ENCODE measurements at places on chromosomes 4 and X. TPM values are rescaled to one million over a fixed set of nuclear protein-coding genes. Genes with fewer than 3 reads are reported as not detected.

DNA sequence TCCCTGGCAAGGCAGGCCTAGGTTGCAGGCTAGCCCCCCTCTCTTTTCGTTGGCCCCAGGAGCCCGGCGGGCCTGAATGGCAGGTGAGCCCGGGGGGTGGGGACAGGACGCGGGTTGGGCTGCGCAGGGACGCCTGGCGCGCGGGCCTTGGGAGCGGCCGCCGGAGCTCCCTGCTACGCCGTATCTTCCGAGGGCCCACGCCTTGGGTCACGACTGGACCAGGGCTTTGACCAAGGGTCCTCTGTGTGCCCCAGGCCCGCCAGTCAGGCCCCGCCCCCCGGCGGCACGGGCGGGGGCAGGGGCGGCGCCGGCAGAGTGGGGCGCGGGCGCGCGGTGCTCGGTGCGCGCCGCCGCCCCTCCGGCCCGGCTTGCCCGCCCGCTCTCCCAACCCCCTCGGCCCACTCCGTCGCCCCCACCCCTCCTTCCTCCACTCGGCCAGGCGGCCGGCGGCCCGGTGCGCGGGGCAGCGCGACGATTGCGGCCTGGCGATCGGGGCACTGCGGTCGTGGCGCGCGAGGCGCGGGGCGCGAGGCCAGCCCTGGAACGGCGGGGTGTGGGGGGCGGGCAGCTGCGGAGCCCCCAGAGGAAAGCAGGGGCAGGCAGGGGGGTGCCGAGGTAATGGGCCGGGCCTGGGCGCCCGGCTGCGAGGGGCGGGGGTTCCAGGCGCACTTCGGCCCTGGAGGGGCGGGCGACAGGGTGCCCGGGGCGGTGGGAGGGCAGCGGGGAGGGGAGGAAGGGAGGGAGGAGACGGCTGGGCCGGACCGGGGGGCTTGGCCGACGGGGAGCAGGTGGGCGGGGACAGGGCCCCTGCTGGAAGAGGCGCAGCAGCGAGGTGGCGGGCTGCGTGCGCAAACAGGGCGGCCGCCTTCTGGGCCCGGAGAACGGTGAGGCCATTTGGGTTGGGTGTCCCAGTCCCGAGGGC lies at the start of gene PRRG3:
TSS of gene PRRG3 (plus strand) at position 798 of the 922 bp plus-strand sequence. CDS start 3,357 bp downstream, outside the sequence.
- no peak for DNase-seq
- peaks cover 7% of the 10 kb centered on the region for H3K27me3 ChIP-seq
- H3K36me3 ChIP-seq = no peaks in the 10 kb centered on the region
- no peak within 1 kb of the TSS for H3K4me3 ChIP-seq

DNA sequence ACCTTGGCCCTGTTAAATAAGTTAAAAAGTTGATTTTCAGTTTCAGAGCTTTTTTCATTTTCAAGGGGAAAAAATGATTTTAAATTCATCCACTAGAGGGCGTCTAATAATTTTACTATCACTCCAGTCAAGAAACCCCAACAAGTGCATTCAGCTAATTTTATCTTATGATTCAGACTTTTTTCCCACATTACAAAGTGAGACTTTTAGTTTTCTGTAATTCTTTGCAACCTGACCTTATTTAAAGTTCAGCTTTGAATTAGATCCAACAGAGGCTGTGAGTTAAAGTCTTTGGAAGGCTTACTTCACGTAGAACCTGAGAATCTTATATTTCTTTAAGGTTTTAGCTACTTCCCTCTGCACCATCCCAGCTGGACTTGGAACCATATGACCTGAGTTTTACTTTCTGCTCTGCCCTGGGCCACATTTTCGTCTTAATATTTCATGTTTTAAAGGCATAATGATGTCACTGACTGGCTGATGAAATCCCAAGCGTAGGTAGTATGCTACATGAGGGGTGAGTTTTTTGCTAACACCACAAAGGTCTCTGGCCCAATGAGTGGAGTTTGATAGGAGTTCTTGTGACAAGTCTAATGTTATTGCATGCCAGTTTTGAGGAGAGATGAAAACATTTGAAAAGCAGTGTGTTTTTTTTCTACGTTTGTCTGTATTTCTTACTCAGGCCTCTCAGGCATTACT lies 7.2 kb downstream of the GNRHR start:
- H3K36me3 ChIP-seq = peaks cover 10% of the 10 kb centered on the region
- peaks cover 17% of the 10 kb centered on the region for H3K4me1 ChIP-seq
- H3K27me3 ChIP-seq = no peaks in the 10 kb centered on the region
- H3K27ac ChIP-seq = peak overlapping the region; percentile 2
- H3K4me3 ChIP-seq = no peak overlapping the region

DNA sequence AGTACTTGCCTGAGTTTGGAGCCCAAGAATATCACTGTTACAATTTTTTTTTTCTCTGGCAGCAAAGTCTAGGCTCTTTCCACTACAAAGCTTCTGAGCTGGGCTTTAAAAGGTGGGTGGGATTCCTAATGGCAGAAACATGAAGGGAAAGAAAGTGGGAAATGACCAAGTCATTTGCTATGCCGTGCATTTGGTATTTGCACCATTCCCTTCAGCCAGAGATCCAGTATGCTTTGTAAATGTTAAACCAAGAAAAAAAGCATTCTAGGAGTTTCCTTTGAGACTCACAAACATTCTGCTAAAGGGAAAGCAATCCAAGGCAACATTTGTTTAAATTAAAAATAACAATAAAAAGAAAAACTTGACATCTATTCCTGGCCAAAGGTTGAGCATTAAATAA lies 451.2 kb downstream of the RAB28 start:
- H3K27ac ChIP-seq = no peak overlapping the region
- no peak overlapping the region for H3K4me3 ChIP-seq
- no peaks in the 10 kb centered on the region for H3K36me3 ChIP-seq
- DNase-seq = no peak
- H3K27me3 ChIP-seq = no peaks in the 10 kb centered on the region

DNA sequence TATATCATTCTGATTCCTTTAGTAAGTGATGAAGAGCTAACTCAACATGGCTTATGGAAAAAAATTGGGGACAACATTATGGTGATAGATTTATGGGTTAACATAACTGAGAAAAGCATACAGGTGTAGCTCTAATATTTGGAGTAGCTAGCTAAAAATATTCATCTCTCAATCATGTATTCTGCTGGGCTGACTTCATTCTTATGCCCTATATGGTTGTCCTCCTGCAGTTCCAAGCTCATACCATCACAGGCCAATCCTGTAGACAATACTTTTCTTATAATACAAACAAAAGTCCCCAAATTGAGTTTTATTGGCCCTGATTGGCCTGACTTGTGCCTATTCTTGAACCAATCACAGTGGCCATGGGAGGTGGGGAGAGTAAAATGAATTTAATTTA lies 6.7 kb upstream of the FAM241A start:
- no peak for DNase-seq
- H3K4me1 ChIP-seq = peaks cover 5% of the 10 kb centered on the region
- H3K27me3 ChIP-seq = peaks cover 18% of the 10 kb centered on the region
- H3K4me3 ChIP-seq = no peak overlapping the region

DNA sequence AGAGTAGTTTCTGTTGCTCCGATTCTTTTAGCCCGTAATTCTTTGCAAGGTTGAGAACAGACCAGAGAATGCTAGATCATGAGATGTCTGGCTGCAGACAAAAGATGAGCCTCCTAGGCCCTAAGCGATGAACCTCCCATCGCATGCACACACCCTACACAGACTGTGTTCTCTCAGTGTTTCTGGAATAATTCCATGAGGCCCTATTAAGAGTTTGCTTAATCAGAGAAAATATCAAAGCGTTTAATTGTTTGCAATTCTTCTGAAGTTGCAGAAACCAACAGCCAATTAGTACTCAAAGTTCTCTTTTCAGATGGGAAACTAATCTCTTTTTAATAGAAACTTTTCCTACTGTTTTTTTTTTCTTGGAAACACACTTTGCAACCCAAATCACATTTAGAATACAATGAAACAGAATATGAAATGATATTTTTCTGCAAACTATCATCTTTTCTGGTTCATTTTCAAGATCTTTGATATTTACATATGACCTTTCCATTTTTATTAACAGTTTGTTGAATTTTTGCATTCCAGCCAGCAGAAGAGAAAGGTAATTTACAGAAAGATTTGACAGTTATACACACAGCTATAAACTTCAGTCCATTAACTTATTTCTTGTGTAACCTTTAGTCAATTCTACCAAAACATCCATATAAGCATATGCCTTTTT lies 1525.6 kb downstream of the ARAP2 start:
- no peaks in the 10 kb centered on the region for H3K4me1 ChIP-seq
- no peak overlapping the region for H3K4me3 ChIP-seq

GRCh38 chrX:102654696-102655095 lies 3.4 kb downstream of the GPRASP1 start:
- DNase-seq = no peak
- H3K27ac ChIP-seq = no peak overlapping the region
- no peaks in the 10 kb centered on the region for H3K36me3 ChIP-seq

DNA sequence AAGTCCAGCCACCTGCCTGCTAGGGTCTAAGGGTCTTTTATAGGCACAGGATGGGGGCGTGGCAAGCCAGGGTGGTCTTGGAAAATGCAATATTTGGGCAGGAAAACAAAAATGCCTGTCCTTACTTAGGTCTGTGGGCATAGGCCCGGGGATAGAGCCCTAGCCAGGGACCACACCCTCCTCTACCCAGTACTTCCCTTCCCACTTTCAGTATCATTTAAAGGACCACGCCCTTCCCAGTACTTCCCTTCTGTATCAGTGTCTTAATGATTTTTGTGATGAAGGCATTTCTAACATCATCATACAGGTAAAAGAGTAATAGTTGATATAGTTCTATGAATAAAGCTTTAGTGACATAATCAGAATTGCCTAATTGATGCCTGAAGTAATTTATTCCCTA lies 11.4 kb downstream of the BANK1 start:
- H3K4me1 ChIP-seq = peaks cover 3% of the 10 kb centered on the region
- no peaks in the 10 kb centered on the region for H3K36me3 ChIP-seq
- H3K4me3 ChIP-seq = no peak overlapping the region
- no peak for DNase-seq

DNA sequence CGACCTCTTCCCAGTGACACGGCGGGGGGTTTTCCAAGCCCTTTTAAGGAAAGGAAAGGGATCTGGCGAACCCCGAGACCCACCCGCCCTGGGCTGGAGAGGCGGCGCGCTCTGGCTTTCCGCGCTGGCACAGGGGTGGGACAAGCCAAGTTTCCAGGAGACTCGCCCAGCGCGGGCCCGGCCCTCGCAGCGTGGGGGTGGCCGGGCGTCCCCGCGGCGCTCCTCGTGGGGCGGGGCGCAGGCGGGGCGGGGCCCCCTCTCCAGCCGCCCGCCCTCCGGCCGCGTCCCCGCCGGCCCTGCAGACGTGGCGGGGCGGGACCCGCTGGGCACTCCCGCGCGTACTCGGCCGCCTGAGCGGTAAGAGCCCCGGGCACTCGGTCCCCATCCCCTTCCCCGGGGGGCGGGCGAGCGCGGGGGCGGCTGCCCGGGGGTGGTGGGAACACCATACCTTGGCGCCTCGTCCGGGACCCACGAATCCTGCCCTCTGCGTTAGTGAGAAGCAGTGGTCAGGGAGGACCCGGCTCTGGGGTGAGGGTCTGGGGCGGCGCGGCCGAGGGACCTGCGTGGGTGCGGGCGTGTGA lies at the start of gene FAM114A1:
TSS of gene FAM114A1 (plus strand) at position 329 of the 581 bp plus-strand sequence. CDS start 10,273 bp downstream, outside the sequence.
- peak within 1 kb of the TSS; percentile 75 for H3K4me3 ChIP-seq
- H3K27me3 ChIP-seq = peaks cover 30% of the 10 kb centered on the region
- no peak within 1 kb of the TSS for H3K27ac ChIP-seq
- no peaks in the 10 kb centered on the region for H3K36me3 ChIP-seq

- H3K27me3 ChIP-seq = no peaks in the 10 kb centered on the region
- H3K27ac ChIP-seq = no peak overlapping the region
- no peak for DNase-seq
Measured at GRCh38 chrX:138026211-138026610, 460.3 kb downstream of the ZIC3 start.

GRCh38 chr4:146096371-146096770 lies 79.1 kb upstream of the LSM6 start:
- no peak overlapping the region for H3K4me3 ChIP-seq
- DNase-seq = no peak
- no peak overlapping the region for H3K27ac ChIP-seq
- H3K4me1 ChIP-seq = peaks cover 5% of the 10 kb centered on the region

DNA sequence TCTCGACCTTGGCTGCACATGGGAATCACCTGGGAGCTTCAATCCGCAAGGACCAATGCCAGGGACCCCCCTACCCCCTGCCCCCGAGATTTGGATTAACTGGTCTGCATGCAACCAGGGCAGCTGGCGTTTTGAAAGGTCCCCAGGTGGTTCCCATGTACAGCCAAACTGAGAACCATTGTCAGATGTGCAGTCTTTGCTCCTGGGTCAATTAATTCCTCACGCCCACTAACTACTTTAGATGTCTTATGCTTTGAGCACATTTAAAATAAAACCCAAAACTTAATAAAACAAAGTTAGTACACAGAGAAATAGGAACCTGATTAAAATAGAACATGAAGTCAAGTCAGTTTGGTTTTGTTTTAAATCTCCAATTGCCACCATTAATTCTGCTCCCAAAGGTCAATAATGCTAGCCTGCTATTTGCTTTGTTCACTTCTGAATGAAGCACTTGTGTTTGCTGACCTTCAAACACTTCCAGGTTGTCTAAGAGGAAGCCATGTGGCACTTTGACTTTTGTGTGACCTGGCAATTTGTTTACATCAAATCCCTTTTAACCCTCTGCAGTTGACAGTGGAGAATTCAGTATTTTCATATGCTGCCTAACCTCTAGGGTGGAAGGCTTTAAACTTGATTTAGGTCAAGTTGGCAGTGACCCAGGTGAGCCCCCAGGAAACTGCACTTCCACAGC lies 27.2 kb upstream of the TMSB4X start:
- H3K27ac ChIP-seq = peak overlapping the region; percentile 87
- H3K27me3 ChIP-seq = no peaks in the 10 kb centered on the region
- peak overlapping the region; percentile 30 for H3K4me3 ChIP-seq
- H3K4me1 ChIP-seq = peaks cover 60% of the 10 kb centered on the region

- H3K4me3 ChIP-seq = no peak overlapping the region
- H3K27ac ChIP-seq = no peak overlapping the region
- no peaks in the 10 kb centered on the region for H3K4me1 ChIP-seq
Measured at GRCh38 chr4:11368701-11369115, 60.0 kb downstream of the HS3ST1 start.

DNA sequence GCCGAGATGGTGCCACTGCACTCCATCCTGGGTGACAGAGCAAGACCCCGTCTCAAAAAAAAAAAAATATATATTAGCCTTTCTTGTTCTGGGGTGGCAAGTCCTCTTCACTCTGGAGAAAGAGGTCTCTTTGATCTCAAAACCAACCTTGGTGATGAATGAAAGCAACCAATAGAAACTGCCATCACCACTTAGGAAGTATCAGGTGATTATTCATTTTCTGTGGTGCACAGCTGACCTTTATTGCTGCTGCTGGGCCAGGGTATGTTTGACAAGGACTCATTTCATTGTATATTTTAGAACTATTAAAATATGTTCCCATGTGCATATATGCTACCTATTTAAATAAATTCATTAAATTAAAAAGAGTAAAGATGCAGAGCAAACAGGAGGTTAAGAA lies 76.0 kb upstream of the KIT start:
- H3K4me1 ChIP-seq = no peaks in the 10 kb centered on the region
- no peaks in the 10 kb centered on the region for H3K36me3 ChIP-seq
- peaks cover 10% of the 10 kb centered on the region for H3K27me3 ChIP-seq
- DNase-seq = no peak

- H3K4me3 ChIP-seq = no peak overlapping the region
- no peaks in the 10 kb centered on the region for H3K36me3 ChIP-seq
- no peaks in the 10 kb centered on the region for H3K27me3 ChIP-seq
- DNase-seq = no peak
- no peak overlapping the region for H3K27ac ChIP-seq
Measured at GRCh38 chr4:16334601-16335000, 108.3 kb upstream of the TAPT1 start.

- H3K4me3 ChIP-seq = peak overlapping the region; percentile 94
- DNase-seq = no peak
- H3K36me3 ChIP-seq = no peaks in the 10 kb centered on the region
- peaks cover 53% of the 10 kb centered on the region for H3K4me1 ChIP-seq
Measured at GRCh38 chr4:139555705-139556070, 331 bp downstream of the SETD7 start.

Gene SSX4
- total RNA-seq = not detected

Gene CFAP99
- total RNA-seq = not detected

Gene DMRTC1B
- not detected for total RNA-seq

Gene ASMT
- total RNA-seq = not detected

Gene HS3ST1
- 2.0 TPM for total RNA-seq

Gene TLR1
- total RNA-seq = 0.67 TPM

Gene TBX22
- total RNA-seq = not detected
